Activated T-helper 1 cell treated with Interleukin-2 at 50 U/mL for 16 hours (primary cell): ENCODE measurements at places on chromosomes 5 and 9.

- no peak for DNase-seq
Observed at GRCh38 chr5:27026063-27026462, 12.3 kb downstream of the CDH9 start.

GRCh38 chr9:96350866-96351265 is 32.6 kb downstream of the SLC35D2 start:
- DNase-seq = no peak

GRCh38 chr5:4294878-4295277 is 699.2 kb downstream of the IRX1 start:
- no peak for DNase-seq

GRCh38 chr5:133128066-133128465 is 76.3 kb downstream of the HSPA4 start:
- DNase-seq = no peak

- no peak for DNase-seq
Observed at GRCh38 chr9:37998881-37999587, 70.0 kb downstream of the SHB start.

GRCh38 chr9:1732670-1733069 is 282.5 kb upstream of the SMARCA2 start:
- DNase-seq = no peak

DNA sequence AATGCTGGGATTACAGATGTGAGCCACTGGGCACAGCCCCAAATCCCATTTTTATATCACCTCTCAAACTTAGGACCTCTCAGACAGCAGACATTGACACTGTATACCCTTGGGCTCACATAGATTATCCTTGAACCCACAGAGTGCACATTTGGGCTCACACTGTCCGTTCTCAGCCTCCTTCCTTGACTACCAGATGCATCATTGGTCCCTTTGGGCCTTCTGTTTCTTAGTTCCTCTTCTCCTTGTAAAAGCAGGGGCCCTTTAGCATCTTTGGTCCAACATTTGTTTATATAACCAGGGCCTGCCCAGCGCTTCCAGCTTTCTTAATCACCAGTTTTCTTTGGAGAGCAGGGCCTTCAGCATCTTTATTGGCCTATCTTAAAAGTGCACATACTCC is 126.2 kb downstream of the SEC61B start:
- DNase-seq = no peak

DNA sequence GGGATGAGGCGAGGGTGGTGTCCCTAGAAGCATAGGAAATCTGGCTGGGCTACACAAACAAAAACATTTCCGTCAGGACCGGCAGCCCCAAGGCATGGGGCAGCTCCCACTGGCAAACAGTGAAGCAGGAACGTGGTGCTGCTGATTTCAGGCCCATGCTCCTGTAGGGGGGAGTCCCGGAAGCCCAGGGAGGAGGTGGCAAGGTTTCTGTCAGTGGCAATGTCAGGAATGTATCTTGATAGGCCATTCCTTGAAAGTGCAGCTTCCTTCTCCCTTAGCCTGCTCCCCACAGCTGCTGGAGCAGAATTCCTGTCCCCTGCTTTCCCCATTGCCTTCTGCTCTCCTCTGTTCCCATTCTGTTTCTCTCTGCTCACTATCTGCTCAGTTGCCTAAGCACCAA is 42.4 kb downstream of the MRRF start:
- DNase-seq = no peak

- DNase-seq = no peak
Observed at GRCh38 chr9:34664281-34665066, 2.0 kb upstream of the CCL27 start.

- DNase-seq = no peak
Observed at GRCh38 chr9:36854034-36854433, 180.0 kb downstream of the PAX5 start.

DNA sequence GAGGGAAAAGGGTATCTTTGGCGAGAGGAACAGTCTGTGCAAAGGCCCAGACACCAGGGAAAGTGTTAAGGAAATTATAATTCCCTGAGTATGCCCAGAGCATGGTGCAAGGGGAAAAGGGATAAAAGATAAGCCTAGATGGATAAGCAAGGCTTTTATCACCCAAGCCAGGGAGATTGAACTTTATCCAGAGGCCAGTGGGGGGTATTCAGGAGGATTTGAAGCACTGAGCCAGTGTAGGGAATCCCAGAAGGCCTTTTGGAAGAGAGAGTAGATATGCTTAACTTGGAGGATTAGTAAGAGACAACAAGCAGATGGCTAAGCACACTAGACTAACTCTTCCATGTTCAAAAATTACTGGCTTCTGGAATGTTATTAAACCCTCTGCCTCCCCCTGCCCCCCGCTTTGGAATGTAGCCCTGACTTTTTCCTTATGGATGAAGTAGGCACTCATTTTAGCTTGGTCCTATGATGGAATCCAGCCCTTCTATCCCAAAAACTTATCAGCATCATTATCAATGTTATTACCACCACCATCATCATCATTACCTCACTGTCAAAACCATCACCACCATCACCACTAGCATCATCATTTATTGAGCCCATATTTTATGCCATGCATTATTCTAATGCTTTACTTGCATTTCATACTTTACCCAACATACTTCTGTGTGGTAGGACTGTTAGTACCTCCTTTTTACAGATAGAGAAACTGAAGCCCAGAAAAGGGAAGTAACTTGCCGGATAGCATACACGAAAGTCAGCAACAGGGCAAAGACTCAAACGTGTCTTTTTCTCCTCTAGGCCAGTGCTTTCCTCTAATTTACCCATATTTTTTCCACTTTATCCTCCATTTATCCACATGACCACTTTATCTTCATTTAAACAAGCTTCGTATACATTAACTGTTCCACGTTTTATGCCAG is 237.0 kb downstream of the PAPPA start:
- no peak for DNase-seq

GRCh38 chr5:37370550-37370863 is 399 bp downstream of the NUP155 start:
- no peak for DNase-seq

DNA sequence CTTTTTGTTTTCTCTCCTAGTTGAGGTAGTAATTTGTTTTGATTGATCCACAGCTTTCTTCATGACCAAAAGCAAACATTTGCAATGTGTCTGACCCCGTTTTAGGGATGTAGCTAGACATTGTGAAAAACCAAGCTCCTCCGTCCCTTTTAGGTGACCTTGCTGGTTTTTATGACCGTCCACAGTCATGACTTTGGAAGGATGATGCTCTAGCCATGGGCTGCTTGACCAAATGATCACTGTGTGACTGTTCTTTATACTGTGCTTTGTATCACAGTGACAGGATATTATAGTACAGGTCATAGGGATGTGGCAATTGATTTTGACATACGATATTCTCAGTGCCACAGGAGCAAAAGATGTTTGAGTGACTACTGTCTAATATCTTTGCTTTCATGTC is 54.4 kb downstream of the KCNN2 start:
- no peak for DNase-seq

GRCh38 chr5:143566139-143566538 is 162.7 kb upstream of the NR3C1 start:
- DNase-seq = no peak

GRCh38 chr5:151917904-151918303 is 6.7 kb downstream of the GLRA1 start:
- DNase-seq = no peak

- DNase-seq = no peak
Observed at GRCh38 chr9:82791692-82792091, 271.2 kb downstream of the RASEF start.

GRCh38 chr5:108730617-108731340 is 16.9 kb upstream of the FER start:
- DNase-seq = no peak

DNA sequence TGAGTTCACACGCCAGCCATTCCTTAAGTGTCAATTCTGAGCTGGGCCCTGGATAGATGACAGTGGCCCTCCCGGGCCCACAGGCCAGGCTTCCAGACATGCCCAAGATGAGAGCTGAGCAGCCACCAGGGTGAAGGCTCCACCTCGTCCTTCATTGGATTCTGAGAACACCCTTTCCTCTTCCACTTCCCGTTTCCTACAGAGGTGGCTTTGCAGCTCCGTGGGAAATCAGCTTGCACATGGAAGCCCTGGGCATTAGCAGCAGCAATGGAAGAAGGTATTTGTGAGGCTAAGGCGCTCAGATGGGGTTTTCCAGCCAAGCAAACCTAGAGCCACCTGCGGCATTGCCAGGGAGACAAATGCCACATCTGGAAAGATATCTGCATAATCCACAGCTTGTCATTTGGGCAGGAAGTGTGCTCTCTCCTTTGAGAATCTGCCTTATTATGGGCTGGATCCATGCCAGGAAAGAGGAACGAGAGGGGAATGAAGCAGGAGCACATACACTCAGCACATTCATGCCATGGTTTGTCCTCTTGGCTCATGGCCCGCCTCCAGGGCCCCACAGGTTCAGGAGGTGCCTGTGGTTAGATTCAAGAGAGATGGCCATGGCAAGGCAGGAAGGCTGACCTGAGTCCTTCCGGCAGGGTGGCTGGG is 34.1 kb downstream of the CFAP77 start:
- no peak for DNase-seq

DNA sequence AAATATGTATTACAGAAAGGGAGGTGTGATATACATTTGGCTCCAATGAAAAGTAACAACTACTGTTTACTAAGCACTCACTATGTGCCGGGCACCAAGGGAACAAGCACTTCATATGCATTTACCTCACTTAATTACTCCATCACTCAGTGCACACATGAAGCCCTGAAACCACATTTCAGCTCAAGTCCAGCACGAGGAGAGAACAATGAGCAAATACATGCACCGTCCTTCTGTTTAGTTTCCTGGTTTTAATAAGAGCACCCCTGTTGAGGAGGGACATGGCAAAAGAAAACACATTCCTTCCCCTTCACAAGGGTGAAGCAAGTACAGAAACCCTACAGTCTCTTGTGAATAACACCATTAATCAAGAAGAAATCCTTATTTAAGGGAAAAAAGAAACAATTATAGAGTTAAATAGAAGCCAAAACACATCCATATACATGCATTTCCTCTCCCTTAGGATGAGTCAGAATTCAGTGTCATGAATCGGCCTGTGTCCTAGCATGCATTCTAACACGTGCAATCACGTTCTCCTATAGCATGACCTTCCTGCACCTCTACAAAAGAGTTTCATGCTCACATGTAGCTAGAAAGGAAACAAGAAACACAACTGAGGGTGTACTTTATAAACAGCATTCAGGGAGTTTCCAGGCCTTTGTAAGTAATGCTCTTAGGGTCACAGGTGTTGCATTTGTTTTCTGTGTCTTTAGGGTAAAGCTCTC is 411.6 kb downstream of the BNC2 start:
- DNase-seq = no peak

DNA sequence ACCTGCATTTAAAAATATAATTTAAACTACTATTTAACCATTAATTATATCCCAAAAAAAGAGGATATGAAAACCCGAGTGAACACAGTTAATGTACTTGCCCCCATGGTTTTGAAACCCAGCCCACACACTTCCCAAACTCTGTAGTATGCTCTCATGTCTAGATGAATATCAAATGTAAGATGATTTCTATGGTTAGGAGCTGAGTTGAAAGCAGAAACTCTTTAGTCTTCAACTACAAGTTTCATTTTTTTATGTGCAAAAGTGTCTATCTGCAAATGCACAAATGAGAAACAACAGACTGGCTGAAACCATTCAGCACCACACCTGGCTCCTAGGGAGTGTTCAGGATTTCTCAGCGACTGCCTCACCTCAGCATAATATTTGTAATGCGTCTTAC is 183.3 kb downstream of the SEMA5A start:
- DNase-seq = no peak

- DNase-seq = no peak
Observed at GRCh38 chr9:109277451-109277850, 43.4 kb downstream of the EPB41L4B start.

DNA sequence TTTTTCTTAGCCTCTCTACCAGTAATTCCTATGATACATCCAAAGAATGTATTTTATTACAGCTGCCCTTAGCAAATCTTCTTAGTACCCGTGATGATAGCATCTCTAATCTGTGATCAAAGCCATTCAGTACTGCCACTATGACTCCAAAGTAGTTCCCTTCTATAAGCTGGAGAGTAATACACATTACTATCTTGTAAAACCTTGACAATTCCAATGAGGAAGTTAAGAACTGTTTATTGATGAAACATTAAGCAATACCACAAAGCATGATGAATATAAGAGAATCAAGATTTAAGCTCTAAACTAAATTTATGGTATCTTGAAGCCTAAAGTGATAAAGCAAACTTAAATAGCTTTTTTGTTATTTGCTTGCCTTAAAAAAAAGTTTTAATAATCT is 86.1 kb downstream of the SMIM23 start:
- no peak for DNase-seq

DNA sequence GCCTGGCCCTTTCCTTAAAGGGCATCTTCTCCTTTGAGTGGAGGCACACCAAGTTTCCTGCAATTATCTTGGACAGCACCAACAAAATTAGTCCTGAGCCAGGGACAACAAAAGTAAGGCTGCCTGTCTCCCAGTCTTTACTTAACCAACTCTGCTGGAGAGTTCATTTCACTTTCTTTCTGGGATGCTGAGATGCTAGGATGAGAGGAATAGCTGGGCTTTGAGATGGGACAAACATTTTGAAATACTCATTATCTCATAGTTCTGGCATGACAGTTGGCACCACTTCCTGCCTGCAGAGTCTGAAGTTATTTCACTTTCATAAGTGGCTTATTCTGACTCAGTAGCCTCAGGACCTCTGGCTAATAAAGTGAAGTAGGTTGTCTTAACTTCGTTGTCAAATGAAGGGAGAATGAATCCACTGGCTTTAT is 157.0 kb downstream of the C9orf152 start:
- DNase-seq = no peak

- no peak for DNase-seq
Observed at GRCh38 chr9:107684224-107684623, 194.7 kb upstream of the KLF4 start.

DNA sequence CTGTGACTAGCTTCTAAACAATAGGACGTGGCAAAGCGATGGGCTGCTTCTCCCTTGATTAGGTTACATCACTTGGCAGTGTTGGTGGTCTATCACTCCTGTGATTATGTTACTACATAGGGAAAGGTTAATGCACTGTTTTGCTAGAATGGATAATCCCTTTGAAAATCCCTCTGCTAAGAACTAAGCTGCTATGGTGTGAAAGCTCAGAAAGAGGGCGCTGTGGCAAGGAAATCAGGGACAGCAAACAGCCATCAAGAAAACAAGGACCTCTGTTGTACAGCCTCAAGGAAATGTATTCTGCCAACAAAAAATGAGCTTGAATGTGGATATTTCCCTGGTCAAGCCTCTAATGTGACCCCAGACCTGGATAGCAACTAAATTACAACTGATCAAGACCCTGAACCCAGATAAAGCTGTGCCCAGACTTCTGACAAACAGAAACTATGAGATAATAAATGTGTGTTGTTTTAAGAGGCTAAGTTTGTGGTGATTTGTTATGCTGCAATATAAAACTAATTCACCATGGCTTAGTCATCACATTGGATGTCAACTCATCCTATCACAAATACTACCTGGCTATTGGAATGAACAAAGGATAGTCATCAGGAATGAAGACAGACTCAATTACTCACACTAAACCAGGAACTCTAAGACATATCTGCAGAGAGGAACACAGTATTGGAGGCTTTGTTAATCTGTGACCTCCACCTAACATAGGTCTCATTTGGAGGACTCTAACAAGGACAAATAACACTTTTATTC is 1215.9 kb downstream of the EFNA5 start:
- no peak for DNase-seq

- no peak for DNase-seq
Observed at GRCh38 chr5:132459983-132460838, 30.4 kb downstream of the IRF1 start.
